Neural progenitor cell (in vitro differentiated cells): ENCODE measurements at places on chromosomes 7 and 10. TPM values are rescaled to one million over a fixed set of nuclear protein-coding genes. Genes with fewer than 3 reads are reported as not detected.
A peak's percentile ranks its signal among the peaks of the same experiment; 100 is the strongest.

DNA sequence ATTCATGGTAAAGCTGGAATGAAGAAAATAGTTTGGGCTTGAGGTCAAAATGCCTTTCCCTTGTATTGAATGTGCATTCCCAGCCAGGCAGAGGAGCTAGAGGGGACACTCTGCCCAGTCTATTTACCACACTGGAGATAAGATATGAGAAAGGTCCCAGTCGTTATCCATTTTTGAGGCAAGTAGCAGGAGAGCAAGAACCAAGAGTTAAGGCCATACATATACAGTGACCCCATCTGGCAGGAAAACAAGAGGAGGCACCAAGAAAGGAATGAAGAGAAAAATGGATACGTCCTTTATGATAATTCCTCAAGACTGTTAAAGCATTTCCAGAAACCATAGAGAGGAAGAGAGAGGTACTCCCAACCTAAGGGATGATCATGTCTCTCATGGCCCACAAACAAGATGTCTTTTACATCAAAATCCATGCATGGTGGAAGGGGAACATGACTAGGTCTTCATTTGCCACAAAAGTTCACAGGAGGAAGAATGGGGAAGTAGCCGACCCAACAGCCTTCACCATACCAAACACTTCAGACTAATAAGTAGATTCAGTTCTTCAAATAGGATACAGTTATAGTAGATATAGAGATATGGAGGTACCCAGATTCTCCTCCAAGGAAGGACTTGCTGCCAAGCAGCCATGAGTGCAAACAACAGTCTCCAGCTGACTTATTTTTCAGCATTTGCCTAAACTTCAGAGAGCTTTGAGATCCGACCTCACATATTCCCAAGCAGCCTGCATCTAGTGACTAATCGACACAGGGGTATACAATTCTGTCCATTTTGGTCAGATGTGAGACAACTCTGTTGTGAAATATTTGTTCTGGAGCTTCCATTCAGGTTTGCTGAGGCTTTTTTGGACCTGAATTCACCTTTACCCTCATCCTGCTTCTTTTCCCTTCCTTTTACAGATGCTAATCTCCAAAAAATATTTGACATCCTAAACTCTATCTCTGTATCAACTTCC lies 61.1 kb upstream of the CCDC71L start:
- H3K36me3 ChIP-seq = no peaks in the 10 kb centered on the region
- peaks cover 12% of the 10 kb centered on the region for H3K4me1 ChIP-seq
- no peak overlapping the region for H3K27ac ChIP-seq
- no peak overlapping the region for H3K4me3 ChIP-seq
- H3K27me3 ChIP-seq = no peaks in the 10 kb centered on the region

DNA sequence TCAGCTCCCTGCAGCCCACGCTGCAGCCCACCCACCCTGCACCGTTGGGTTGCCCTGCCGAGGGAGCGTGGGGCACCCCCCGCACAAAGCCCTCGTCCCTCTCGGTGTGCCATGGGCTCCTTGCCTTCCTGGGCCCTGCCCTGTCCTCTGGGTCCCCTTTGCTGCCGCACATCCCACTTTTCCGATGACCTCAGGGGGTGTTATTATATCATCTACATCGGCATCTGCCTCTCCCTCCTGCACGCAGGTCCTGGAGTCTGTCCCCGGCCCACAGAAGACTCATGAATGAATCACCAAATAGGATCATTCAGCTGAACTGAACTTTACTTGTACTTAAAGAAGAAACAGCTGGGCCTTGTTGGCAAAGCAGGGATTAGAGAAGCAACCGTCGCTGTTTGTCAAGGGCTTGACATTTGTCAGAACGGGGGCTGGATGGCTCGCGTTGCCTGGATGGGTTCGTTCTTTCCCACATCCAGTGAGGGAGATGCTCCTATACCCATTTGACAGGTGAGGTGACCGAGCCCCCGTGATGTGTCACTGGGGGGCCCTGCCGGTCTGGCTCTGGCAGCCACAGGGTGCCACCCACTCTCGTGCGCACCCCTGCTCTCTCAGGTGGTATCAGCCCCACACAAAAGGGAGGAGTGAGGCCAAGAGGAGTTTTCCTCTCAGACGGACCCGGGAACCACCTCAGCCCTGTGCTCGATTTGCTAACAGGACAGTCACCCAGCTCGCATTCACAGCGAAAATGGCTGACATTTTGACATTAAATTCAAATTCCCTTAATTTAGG lies 58.6 kb upstream of the EBF3 start:
- no peak overlapping the region for H3K4me3 ChIP-seq
- H3K4me1 ChIP-seq = no peaks in the 10 kb centered on the region
- DNase-seq = no peak

Gene DOCK1
- total RNA-seq = 67.0 and 72.6 TPM in 2 replicates

Gene PTPRE
- total RNA-seq = 0.21 and 0.93 TPM in 2 replicates

GRCh38 chr10:77678146-77678545 lies 40.5 kb upstream of the KCNMA1 start:
- no peaks in the 10 kb centered on the region for H3K36me3 ChIP-seq
- H3K4me1 ChIP-seq = no peaks in the 10 kb centered on the region
- H3K4me3 ChIP-seq = no peak overlapping the region
- DNase-seq = no peak

DNA sequence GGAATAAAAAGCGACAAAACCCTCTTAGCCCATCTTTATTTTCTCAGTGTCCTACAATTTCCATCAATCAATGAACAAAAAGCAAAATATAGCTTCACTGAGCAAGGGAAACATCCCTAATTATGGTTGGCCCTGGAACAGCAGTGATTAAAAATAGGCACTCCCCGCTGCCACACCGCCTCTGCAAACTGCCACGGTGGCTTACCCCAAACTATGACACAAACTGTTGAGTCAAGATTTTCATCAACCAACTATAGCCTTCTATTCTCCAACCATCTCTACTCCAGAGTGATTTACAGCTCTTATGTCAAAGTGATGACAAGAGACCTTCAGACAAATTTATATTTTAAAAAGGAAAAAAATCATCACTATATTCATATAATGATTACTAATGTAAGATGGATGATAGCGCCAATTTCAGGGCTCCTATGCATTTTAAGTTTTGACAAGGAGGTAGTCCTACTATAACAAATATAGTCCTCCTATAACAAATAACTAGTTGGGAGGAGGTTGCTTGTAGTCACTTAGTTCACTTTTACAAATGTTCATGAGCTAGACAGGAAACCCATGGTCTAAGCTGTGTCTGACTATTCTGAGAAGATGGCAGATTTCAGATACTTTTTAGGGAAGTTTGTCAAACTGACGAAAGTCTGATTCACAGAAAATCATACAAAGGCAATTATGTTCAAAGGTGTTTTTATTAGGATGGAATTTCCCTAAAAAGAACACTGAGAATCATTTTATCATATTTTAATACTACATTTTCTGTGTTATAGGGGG lies 26.3 kb downstream of the DENND11 start:
- no peak overlapping the region for H3K4me3 ChIP-seq
- no peak for DNase-seq

Gene NOLC1
- 74.7 and 80.6 TPM in 2 replicates for total RNA-seq

GRCh38 chr10:7084280-7085005 lies 326.4 kb downstream of the SFMBT2 start:
- no peak for DNase-seq
- no peak overlapping the region for H3K4me3 ChIP-seq
- H3K4me1 ChIP-seq = peaks cover 25% of the 10 kb centered on the region
- no peaks in the 10 kb centered on the region for H3K27me3 ChIP-seq
- no peaks in the 10 kb centered on the region for H3K36me3 ChIP-seq
- H3K27ac ChIP-seq = no peak overlapping the region

GRCh38 chr10:42488416-42488815 lies 150.0 kb downstream of the ZNF33B start:
- H3K36me3 ChIP-seq = no peaks in the 10 kb centered on the region
- no peaks in the 10 kb centered on the region for H3K4me1 ChIP-seq
- H3K27me3 ChIP-seq = no peaks in the 10 kb centered on the region
- no peak overlapping the region for H3K27ac ChIP-seq
- no peak overlapping the region for H3K4me3 ChIP-seq

DNA sequence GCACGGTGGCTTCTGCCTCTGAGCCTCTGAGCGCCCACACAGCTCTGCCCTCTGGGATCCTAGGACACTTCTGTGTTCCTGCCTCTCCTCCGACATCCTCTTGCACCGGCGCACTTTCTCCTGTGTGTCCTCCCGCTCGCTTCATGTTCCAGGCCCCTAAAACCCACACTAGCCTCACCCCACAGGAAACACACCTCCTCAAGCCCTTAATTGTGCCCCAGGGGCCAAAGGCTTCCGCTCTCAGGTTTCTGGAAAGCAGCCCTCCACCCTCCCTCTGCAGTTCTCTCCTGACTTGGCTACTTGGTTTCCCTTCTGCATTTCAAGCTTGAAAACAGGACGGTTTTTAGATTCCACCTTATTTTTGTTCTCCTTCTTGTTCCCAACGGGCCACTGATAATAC lies 7.3 kb downstream of the GFRA1 start:
- no peak overlapping the region for H3K27ac ChIP-seq
- peaks cover 8% of the 10 kb centered on the region for H3K4me1 ChIP-seq
- peaks cover 34% of the 10 kb centered on the region for H3K27me3 ChIP-seq
- no peaks in the 10 kb centered on the region for H3K36me3 ChIP-seq
- H3K4me3 ChIP-seq = no peak overlapping the region

DNA sequence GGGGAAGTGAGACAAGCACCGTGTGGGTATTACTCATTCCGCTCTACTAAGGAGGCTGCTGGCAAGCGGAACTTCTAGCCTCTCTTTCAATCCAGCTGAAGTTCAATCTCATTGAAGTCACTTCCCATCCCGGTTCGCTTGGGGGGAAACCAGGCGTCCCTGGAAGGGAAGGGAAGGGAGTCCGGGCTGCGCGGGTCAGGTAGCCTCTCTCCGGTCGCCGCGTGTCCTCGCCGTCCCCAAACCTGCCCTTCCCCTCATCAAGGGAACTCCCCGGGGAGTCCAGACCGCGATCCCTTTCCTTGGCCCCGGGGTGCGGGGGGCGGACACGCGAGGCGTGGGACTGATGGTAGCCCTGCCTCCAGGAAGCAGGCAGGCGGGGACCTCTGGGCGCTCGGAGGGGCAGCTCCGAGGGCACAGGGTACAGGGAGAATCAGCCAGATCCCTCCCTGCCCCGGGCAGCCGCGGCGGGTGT lies 598 bp upstream of the ZEB1 start:
- no peaks in the 10 kb centered on the region for H3K36me3 ChIP-seq
- DNase-seq = peak; percentile 35
- no peak overlapping the region for H3K27ac ChIP-seq
- H3K4me1 ChIP-seq = peaks cover 11% of the 10 kb centered on the region

GRCh38 chr7:116686812-116687419 lies 14.9 kb downstream of the MET start:
- no peak for DNase-seq
- H3K4me3 ChIP-seq = no peak overlapping the region
- no peaks in the 10 kb centered on the region for H3K36me3 ChIP-seq
- no peak overlapping the region for H3K27ac ChIP-seq
- H3K4me1 ChIP-seq = peaks cover 24% of the 10 kb centered on the region

DNA sequence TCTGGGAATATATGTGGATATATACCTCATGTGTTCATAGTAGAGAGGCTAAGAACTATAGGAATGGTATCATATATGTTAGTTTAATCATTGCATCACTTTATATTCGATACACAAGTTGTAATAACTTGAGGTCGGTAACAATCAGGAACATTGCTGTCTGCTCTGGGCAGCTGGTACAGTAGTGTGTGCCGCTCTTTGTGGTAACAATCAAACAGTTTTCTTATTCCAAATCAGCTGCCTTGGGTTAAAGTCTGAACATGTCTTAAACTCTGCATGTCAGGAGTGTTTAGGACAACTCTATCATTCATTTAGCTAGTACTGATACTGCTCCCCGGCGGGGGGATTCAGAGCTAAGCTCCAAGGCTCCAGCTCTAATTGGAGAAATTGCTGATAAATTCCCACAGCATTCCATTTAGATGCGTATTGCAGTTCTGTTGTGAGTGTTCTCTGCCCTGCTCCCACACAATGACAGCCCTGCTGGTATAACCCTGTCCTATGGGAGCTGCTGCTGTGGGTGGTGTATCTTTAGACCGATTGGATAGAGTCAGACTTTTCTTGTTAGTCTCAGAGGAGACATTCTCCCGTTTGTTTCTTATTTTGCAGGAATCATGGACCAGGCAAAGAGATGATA lies 707.5 kb upstream of the FZD8 start:
- H3K36me3 ChIP-seq = no peaks in the 10 kb centered on the region
- no peak overlapping the region for H3K4me3 ChIP-seq
- no peaks in the 10 kb centered on the region for H3K4me1 ChIP-seq
- H3K27ac ChIP-seq = no peak overlapping the region
- peak; percentile 4 for DNase-seq

GRCh38 chr10:9848981-9849380 lies 1168.7 kb upstream of the CELF2 start:
- peaks cover 4% of the 10 kb centered on the region for H3K36me3 ChIP-seq
- DNase-seq = no peak
- H3K4me1 ChIP-seq = no peaks in the 10 kb centered on the region
- no peak overlapping the region for H3K27ac ChIP-seq
- H3K27me3 ChIP-seq = no peaks in the 10 kb centered on the region

Gene FGL2
- total RNA-seq = not detected in 2 replicates

- DNase-seq = no peak
- H3K36me3 ChIP-seq = no peaks in the 10 kb centered on the region
- H3K4me3 ChIP-seq = no peak overlapping the region
- H3K27ac ChIP-seq = no peak overlapping the region
- no peaks in the 10 kb centered on the region for H3K4me1 ChIP-seq
Observed at GRCh38 chr7:6284461-6285360, 12.3 kb upstream of the CYTH3 start.

DNA sequence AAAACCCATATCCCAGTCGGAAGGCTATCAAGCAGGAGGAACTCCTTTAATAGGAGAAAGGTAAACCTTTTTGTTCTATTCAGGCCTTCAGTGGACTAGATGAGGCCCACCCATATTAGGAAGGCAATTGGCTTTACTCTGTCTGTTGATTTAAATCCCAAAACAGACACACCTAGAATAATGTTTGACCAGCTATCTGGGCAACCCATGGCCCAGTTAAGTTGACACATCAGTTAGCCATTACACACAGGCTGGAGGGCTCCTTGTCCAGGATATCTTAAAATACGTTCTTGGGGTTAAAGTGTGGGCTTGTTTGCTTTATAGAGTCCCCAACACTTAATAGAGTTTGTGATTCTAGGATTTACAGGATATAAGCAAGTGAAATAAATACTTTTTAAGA lies 339.0 kb upstream of the PRKCQ start:
- no peaks in the 10 kb centered on the region for H3K27me3 ChIP-seq
- no peak overlapping the region for H3K4me3 ChIP-seq
- no peak overlapping the region for H3K27ac ChIP-seq
- no peaks in the 10 kb centered on the region for H3K36me3 ChIP-seq
- DNase-seq = no peak
- no peaks in the 10 kb centered on the region for H3K4me1 ChIP-seq

DNA sequence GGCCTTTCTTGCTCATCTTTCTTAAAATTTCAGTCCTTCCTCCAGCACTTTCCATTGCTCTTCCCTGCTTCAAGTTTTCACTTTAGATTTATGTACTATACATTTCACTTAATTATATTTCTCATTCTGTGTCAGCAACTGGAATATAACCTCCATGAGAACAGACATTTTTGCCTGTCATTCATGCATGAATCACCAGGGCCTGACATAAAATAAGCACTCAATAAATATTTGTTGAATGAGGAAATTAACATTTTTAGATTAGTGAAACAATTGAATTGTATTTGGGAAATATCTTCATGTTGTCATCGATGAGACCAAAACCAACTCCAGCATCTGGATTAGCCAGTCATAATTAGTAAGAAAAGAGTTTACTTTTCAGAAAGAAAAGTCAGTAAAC lies 6.1 kb downstream of the SAMD9L start:
- DNase-seq = no peak
- no peaks in the 10 kb centered on the region for H3K36me3 ChIP-seq
- peaks cover 14% of the 10 kb centered on the region for H3K4me1 ChIP-seq
- no peak overlapping the region for H3K4me3 ChIP-seq
- no peaks in the 10 kb centered on the region for H3K27me3 ChIP-seq

Gene SFRP4
- not detected in 2 replicates for total RNA-seq

- DNase-seq = no peak
- H3K27me3 ChIP-seq = peaks cover 7% of the 10 kb centered on the region
- H3K27ac ChIP-seq = no peak overlapping the region
- H3K4me3 ChIP-seq = no peak overlapping the region
Observed at GRCh38 chr10:8088504-8088903, 34.0 kb downstream of the GATA3 start.
